ENCODE measurements at places on chromosomes 3 and 15.
A peak's percentile ranks its signal among the peaks of the same experiment; 100 is the strongest.

GRCh38 chr3:183636221-183637105, 1.0 kb downstream of the KLHL24 start:
- DNase-seq, result peak; percentile 85

- no peak for DNase-seq
These were observed 13.8 kb downstream of the DENND4A start for GRCh38 chr15:65778269-65778668.

DNA sequence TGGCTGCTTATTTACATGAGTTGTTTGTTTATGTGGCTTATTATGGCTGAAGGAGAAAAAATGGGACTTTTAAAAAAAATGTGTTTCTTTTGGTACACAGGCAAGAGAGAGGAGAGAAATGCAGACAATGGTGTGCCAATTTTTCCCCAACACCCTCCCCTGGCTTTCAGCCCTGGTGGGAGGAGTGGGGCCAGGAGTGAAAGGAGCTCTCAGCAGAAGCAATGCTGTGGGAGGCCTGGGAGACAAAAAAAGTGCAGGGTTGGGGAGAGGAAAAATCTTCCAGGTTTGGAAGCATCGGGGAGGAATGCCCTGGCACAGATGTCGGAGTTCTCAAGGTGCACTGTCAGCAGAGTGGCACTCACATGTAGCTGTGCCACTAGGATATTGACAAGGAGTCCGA, 117.7 kb upstream of the FOXB1 start:
- DNase-seq, result no peak

DNA sequence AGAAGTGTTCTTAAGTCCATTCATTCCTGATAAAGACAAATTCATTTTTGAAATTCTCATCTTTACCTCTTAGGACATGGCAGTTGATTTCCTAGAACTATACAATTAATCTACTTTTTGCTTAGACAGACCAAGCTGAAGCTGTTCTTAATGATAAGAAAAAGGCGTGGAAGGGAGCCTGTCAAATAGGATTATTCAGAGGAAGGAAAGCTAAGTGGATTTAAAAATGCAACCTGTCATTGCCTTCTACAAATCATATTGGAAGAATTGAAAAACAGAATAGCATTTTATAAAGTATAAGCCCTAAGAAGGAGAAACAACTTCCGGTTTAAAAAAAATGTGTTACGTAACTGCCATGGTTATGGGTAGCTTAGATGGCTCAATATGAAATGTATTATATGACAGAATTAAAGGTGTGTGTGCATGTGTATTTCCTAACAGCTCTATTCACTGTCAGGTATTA, 81.2 kb upstream of the RAP2B start:
- no peak for DNase-seq

DNA sequence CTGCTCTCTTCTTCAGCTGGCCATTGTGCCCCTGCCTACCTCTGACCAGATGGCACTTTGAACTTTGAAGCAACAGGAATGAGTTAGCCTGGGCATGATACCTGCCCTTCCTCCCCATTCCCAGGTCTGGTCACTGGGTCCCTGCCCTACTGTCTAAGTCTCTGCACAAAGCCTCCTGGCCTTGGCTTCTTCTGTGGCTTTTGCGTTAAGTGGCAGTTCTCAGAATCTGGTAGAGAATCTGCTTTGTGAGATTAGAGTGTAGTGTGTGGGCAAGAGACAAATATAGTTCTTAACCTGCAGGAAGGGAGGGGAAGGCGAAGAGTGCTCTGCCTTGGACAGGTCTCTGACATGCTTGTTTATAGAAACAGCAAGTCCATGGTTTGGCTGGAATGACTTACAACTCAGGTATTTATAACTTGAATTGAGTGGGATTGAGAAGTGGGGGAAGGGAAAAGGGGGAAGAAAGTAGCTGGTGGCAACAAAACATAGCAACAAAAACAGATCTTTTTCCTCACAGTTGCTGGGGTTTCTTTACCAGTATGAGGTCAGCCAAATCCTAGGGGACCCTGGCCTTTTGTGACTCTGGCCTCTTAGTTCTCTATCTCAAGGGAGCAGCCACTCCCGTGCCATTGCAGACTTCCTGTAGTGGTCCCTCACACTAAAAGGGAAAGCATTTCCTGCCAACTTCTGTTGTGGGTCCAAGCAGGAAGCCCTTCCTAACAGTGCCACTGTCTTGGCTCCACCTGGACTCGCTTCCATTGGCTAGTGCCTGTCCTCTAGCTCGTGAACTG, 16.7 kb downstream of the MAPKBP1 start:
- DNase-seq, result no peak
